ENCODE measurements at places on chromosomes 5 and 9. TPM values are rescaled to one million over a fixed set of nuclear protein-coding genes. Genes with fewer than 3 reads are reported as not detected.

The PRELID2 gene
- total RNA-seq: 35.0 TPM

The BAAT gene
- total RNA-seq: under 0.01 TPM

The KIF20A gene
- 60.0 TPM for total RNA-seq

The SLC6A18 gene
- not detected for total RNA-seq

The FOXI1 gene
- not detected for total RNA-seq

The ANAPC2 gene
- total RNA-seq: 22.9 TPM

The ECSCR gene
- total RNA-seq: not detected

The SLC22A4 gene
- 6.8 TPM for total RNA-seq
